ENCODE measurements at places on chromosomes 6 and 20. TPM values are rescaled to one million over a fixed set of nuclear protein-coding genes. Genes with fewer than 3 reads are reported as not detected.

The PI3 gene
- not detected for total RNA-seq

The TCP11 gene
- total RNA-seq, result not detected

The GNMT gene
- total RNA-seq, result 0.41 TPM

The TNNC2 gene
- 2,441 TPM for total RNA-seq

The TNFRSF6B gene
- total RNA-seq, result 1.1 TPM

The TREM2 gene
- total RNA-seq, result not detected

The CALHM5 gene
- 1.9 TPM for total RNA-seq

The TRAPPC3L gene
- total RNA-seq, result 0.31 TPM

The TRIM40 gene
- not detected for total RNA-seq

The PNRC1 gene
- total RNA-seq, result 165 TPM

The HLA-DRB5 gene
- total RNA-seq, result 0.31 TPM

The ECT2L gene
- 0.31 TPM for total RNA-seq

The IYD gene
- total RNA-seq, result not detected

The MYMX gene
- total RNA-seq, result 9.1 TPM

The DAAM2 gene
- total RNA-seq, result 37.2 TPM

The TREML1 gene
- total RNA-seq, result not detected

The OLIG3 gene
- total RNA-seq, result not detected

The CDSN gene
- not detected for total RNA-seq

The RFX6 gene
- total RNA-seq, result not detected

The PRPH2 gene
- 4.2 TPM for total RNA-seq

The KCNK16 gene
- not detected for total RNA-seq

The BNIP5 gene
- total RNA-seq, result not detected

The SAMD10 gene
- total RNA-seq, result 2.6 TPM

The HLA-DOB gene
- 1.4 TPM for total RNA-seq

The MYH7B gene
- 6.1 TPM for total RNA-seq

The MAPK13 gene
- 12.2 TPM for total RNA-seq

The TBXT gene
- total RNA-seq, result not detected

The CFAP61 gene
- 2.2 TPM for total RNA-seq

The TBX18 gene
- 18.1 TPM for total RNA-seq

The UNC5CL gene
- 3.0 TPM for total RNA-seq

The SLC17A9 gene
- 2.3 TPM for total RNA-seq

The LAMA4 gene
- total RNA-seq, result 247 TPM

The SLC12A5 gene
- 0.21 TPM for total RNA-seq

The KCNK15 gene
- 0.41 TPM for total RNA-seq

The CD109 gene
- total RNA-seq, result 29.6 TPM

The SLC23A2 gene
- 14.1 TPM for total RNA-seq

Measured in tongue (tissue), 3 donors.